ENCODE measurements at places on chromosomes 2 and 18.

DNA sequence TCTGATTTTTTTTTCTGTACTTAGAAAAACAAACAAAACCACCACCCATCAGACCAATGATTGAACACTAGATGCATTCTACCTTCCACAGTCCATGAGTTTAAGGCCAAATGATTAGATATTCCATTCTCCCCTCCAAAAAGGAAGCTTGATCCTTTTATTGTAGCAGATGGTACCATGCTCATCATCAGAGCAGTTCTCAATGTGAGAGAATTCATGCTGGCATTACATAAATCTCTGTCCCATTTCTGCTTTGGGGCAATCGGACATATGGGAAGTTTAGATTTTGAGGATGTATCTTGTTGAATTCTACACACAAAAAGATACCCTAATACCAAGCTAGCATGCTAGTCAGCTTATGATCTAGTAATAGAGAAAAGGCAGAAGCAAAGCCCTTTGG lies 186.6 kb downstream of the RAD51AP2 start:
- DNase-seq: no peak

DNA sequence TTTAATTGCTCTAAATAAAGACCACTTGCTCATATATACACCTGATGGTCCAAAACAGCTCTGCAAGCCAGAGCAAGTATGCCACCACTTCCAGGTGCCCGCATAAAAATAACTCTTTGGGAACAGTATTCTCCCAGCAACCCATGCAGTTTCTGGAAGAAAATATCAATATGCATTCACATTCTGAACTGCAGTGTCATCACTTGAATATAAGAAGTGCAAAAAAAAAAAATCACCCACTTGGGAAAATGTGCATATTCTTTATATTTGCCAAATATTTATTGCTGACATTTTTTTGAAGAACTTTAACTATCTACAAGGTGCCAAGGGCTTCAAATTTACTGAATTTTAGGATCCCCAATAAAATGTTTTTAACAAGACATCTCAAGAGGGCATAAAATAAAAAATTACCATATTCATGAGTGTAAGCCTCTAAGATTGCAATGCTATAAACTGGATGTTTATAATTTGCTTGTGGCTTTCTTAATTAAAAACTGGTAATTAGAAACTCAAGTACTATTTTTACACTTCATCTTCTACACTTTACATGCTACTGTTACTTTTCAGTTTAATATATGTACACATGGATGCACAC lies 360.6 kb upstream of the HNRNPA3 start:
- DNase-seq: no peak

DNA sequence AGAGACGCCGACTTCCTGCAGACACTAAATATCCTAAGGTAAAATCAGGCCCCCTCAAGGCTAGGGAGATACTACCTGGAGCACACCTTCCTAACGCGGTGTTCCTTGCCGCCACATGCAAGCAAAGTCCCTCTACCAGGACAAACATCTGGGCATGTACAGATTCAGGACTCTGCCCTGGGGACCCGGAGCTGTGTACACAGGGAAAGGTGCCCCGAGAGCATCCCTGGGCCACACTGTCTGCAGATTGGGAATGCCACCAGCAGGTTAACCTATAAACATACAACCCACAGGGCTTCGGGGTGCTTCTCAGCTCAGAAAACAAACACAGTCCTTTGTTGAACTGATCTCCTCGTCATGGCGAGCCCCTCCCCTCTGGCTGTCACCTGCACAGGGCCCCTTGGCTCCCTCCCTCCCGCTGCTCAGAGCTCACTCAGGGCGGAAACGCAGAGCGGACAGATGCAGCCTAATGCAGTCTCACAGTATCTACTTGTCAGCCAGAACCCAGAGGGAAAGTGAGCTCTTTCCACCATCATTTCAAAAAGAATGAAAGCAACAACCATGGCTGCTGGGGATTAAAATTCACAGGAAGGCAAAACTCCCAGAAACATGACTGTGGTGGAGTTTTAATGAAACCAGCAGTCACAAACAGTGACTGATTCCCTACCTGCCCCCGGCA lies 218.8 kb downstream of the HDAC4 start:
- DNase-seq: no peak

DNA sequence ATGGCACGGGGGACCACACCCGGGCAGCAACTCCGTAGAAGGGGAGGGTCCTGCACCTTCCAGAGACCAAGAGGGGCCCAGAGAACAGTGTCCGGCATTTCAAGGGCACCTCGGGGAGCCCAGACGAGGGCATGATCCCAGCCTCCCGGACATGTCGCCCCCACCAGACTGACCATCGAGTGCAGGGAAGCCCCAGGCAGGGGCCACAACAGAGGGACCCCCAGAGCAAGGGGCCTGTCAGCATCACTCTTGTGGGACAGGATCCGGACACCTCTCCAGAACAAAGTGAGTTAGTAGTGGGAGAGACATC lies 50.4 kb upstream of the CTDP1 start:
- DNase-seq: no peak

- no peak for DNase-seq
These were observed 15.3 kb upstream of the THSD7B start for GRCh38 chr2:136750065-136750464.

- DNase-seq: no peak
These were observed 70.5 kb downstream of the KCNG2 start for GRCh38 chr18:79868168-79868784.

GRCh38 chr2:188265315-188265714 lies 26.4 kb upstream of the GULP1 start:
- no peak for DNase-seq

- DNase-seq: no peak
These were observed 10.8 kb upstream of the ERMN start for GRCh38 chr2:157336137-157337010.

GRCh38 chr18:68727506-68727905 lies 12.6 kb upstream of the TMX3 start:
- DNase-seq: no peak

DNA sequence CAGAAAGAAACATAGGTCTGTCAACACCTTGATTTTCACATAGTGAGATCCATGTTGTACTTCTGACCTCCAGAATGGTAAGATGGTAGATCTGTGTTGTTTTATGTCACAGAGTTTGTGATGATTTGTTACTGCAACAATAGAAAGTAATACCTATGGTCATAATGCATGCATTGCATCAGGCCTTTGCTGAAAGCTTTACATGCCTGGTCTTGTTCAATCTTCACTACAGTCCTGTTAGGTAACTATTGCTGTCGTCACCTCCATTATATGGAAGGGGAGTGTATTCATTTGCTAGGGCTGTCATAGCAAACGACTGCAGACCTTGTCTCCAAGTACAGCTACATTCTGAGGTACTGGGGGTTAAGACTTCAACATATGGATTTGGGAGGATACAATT lies 243.5 kb downstream of the ANAPC1 start:
- DNase-seq: no peak

GRCh38 chr18:73407506-73407905 lies 539.7 kb upstream of the NETO1 start:
- no peak for DNase-seq

Measured in stimulated activated CD8-positive, alpha-beta memory T cell treated with anti-CD3 and anti-CD28 coated beads, Interleukin-4, amount 100 ng/mL, for 1 hour (primary cell).